ENCODE measurements at places on chromosomes 12 and 14.

GRCh38 chr14:62301080-62301479 lies 538.9 kb downstream of the SNAPC1 start:
- no peak for DNase-seq

DNA sequence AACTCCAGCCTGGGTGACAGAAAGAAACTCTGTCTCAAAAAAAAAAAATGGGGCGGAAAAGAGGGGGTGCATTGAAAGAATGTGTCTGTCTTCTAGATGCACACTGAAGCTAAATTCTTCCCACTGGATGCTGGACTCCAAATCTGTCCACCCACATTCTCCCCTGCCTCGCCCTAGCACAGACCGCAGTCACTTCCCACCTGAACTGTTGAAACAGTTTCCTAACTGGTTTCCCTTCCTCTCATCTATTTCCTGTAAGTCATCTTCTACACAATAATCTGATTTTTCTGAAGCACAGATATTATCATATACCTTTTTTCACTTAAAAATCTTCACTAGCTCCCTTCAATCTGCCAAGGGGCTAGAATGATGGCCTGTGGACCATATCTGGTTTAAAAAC lies 1.5 kb upstream of the HCAR1 start:
- no peak for DNase-seq

- peak; percentile 94 for DNase-seq
Observed at GRCh38 chr12:48903982-48904411, 21.3 kb downstream of the FKBP11 start.

DNA sequence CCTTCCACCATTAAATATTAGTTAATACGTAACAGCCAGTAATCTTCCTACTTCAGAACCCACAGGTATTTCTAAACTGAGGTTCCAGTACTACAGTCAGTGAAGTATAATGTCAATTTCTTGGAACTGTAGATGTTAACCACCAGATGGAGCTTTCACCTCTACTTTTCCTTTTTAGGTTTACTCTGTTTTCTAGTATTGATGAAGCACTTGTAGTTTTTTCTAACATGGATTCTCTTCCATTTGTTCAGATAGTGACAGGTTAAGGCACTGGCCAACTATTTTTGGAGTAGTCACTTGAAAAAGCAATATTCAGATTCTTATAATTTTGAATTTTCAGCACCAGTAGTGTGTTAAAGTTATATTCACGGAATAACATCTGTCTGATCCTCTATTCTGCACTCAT lies 4.6 kb upstream of the SEC23A start:
- peak; percentile 44 for DNase-seq

DNA sequence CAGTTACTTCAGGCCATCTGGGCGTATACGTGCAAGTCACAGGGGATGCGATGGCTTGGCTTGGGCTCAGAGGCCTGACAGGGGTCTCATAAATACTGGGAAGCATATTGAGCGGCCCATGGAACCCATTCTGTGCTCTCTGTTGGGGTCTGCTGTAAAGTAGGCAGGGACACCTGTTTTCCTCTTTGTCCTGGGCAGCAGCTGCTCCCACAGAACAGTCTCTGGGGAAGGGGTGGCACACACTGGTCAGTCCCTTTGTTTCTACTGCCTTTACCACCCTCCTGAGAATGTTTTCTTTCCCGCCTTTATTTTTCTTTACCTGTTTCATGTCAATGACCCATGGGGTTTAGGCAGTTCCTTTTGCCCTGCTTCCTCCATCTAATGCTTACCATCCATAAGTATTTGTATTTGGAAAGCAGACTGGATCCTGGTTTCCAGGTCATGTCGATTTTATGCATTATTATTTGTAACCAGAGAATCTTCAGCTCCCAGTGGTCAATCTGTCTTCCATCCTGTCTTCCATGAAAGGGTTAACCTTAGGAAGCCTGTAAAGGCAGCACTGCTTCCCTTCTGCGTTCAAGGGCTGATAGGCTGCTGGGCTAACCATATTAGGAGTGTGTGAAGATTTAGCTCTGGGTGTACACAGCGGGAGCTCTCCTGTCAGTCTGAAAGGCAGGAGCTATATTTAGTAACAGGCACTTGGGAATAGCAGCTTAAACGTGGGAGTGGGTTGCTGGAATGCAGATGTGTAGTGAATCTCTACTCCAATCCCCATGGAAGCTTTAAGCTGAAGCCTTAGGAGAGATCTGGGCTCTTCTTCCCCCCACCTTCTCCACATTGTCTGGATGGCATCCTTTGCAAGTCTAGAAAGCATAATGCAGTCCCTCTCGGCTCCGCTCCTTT lies 124.0 kb downstream of the DYRK2 start:
- DNase-seq: no peak

GRCh38 chr14:101232340-101233020 lies 328.8 kb upstream of the DIO3 start:
- DNase-seq: no peak

DNA sequence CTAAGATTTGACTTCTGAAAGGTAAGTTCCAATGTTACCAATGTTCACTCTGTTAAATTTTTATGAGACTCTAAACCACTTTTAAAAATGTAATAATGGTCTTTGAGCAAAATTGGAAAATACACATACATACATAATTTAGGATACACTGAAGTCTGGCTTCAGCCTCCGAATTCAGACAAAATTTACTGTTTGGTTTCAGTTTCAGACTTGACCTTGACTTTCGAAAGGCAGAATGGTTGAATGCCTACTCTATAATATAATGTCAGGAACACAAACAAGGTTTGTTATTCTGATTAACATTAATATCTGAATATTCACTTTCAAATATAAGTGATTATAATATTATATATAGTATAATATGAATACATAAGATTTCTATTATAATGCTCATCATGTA lies 74.1 kb upstream of the KRAS start:
- DNase-seq: no peak

DNA sequence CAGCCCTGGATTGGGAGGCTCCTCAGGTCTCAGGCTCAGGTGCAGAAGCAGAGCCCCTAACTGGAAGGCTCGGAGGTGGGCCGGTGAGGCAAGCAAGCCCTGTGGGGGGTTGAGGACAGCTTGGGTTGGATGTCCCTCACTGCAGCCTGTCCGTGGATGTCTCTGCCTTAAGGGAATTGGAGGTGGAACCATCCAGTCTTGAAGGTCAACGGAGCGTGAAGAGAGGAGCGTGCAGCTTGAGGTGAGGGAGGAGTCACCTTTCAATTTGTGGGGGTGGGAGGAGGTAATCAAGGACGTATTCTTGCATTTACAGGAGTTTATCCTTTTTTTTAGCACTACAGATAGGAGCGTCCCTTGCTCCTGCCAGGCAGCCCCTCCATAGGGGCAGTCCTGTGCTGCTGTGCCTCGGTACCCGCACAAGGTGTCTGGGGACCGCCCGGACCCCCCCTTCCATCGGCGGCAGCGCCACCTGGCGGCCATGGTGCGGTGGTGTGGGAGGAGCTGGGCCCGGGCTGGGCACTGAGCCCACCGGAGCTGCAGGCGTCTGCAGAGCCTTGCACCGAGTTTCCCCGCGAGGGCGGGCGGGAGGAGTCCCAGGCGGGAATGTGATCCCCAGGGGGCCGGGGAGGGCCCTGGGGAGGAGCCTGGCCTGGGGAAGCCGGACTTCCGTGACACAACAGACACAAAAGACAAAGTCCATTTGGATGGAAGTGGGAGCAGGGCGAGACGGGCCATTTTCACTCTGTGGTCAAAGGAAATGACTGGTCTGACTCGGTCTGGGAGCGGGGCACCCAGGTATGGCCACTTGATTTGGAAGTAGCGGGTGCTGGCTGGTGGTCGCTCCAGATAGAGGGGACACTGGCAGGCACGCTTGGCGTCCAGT lies 864 bp downstream of the DNAJC22 start:
- peak; percentile 82 for DNase-seq

DNA sequence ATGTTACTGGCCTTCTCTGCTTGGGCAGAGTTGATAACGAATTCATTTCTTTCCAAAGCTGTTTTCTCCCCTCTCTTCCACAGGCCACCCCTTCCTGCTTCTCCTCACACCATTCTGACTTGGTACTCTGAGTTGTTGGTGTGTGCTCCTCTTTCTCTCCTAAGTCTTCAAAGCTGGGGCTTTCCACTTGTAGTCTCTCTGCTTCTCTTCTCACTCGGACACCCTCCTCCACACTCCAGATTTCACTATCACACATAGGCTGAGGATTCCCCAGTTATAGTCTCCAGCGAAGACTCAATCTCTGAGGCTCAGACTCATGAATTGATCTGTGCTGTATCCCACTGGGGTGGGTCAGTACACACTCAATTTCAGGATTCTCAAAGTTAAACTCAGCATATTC lies 201.0 kb downstream of the SSPN start:
- no peak for DNase-seq

GRCh38 chr14:94291159-94291905 lies 1.7 kb downstream of the SERPINA10 start:
- no peak for DNase-seq

DNA sequence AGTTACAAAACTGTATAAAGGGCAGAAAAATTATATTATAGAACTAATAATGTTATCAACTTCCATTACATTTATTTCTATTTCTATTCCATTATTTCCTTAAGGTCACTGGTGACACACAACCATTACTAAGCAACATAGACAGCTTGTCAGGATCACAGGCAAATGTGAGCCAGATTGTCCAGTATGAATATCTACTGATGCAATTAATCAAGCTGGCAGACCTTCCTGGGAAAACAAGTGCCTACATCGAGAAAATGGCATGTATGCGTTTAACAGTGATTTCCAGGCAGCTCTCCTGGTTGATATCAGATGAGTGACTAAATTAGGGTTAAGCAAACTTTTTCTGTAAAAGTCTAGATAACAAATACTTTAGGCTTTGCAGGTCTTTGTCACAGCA lies 36.9 kb upstream of the TSPAN8 start:
- no peak for DNase-seq

DNA sequence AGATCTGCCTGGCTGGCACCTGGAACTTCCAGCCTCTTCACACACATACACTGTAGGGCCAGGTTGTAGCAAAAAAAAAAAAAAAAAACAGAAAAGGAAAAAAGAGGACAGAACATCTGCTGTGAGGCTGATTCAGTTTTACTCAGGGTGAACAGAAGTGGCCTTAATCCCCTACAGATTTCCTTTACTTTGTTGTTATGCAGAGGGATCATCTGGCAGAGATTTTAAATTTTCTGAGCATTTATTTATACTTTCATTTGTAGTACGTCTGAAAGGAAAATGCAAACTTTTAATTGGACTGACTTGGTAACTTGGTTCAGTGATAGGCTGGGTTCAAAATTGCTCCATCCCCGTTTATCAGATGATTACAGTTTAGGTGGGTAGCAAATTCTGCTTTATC lies 50.8 kb upstream of the PRICKLE1 start:
- no peak for DNase-seq

GRCh38 chr12:89540586-89540985 lies 14.7 kb upstream of the POC1B start:
- DNase-seq: no peak

DNA sequence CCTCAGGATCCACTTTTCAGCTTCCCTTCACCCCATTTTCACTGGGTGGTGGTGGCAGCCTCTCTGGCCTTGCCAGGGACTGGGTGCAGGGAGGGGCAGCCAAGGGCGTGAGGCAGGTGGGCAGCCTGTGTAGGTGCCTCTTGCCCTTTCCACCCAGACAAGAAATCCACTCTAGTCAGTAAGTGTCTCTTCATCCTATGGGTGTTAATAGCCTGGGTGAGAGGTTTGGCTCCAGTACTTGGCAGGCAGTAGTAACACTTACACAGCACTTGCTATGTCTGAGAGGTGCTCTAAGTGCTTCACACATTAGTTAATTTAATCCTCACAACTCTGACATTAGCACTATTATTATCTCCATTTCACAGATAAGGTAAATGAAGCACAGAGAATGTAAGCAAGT lies 171.9 kb downstream of the EMP1 start:
- no peak for DNase-seq

DNA sequence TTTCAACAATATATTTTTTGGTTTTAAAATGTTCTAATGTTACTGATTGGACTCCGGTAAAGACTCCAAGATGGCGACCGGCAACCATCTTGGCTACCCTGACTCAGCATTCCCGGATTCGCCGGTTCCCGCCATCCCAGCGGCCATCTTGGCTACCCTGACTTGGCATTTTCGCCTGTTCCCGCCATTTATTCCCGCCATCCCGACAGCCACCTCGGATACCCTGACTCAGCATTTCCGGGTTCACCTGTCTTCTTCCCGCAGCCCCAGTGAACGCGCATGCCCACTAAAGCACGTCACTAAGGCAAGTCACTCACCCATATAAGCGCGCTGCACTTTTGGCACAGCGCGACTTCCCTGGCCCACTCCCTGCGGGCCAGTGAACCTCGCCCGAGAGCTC lies 9.0 kb upstream of the LRFN5 start:
- no peak for DNase-seq

DNA sequence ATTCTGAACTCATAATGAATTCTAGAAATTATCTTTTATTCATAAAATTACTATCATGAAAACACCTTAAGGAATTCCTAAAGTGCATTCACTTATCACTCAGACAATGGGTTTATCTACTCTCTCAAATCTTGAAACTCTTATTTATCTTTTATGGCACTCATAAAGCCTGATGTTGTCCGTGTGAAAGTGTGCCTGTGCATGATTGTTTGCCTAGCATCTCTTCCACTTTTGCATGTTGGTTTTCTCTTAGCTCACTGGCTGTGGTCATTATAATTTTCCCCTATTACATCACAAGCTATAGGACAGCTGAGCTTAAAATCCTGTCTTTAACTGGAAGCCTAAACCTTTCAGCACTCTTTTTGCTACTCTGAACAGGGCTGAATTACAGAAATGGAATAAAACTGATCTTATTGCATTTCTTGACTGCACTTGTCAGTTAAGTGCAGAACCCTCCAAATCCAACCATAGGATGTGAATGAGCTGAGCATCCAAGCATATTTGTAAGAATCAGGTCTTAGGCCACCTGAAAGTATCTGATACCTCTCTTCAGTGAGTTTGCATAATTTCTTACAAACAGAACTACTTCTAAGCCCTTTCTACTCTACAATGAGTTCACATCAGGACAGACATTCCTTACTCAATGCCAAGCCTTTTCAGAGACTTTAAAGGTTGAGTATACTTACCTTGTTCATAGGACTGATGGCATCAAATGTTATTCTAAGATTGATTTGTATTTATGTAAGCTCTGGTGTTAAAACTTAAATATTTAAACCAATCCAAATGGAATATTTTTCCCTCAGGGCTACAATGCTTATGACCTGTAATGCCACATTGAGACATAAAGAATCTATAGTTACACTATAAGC lies 221.2 kb upstream of the KITLG start:
- DNase-seq: no peak

DNA sequence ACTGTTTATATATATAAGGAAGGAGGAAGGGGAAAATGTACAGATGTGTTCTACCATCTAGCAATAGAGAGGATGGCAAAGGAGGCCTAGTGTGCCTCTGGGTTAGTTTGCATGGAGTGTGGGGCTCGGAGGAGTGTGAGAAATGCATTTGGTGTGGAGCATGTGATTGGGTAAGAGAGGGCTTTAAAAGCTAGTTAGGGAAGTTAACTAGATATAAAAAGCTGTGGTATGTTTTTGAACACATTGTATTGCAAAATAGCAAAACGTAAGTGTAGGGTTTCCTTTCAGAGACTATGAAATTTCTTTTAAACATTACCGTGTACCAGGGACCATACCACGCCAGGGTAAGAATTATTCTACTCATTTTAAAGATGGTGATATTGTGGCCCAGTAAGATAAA lies 53.3 kb upstream of the STXBP6 start:
- no peak for DNase-seq

All from NAMALWA (cell line).